Activated CD4-positive, alpha-beta T cell treated with anti-CD3 and anti-CD28 coated beads for 1 hour (primary cell): ENCODE measurements at places on chromosomes 11 and 22.

GRCh38 chr11:121456151-121456550 lies 3.4 kb upstream of the SORL1-AS1 start:
- DNase-seq: no peak

GRCh38 chr11:1928470-1928890 lies 9.0 kb downstream of the TNNT3 start:
- DNase-seq: no peak

- no peak for DNase-seq
Measured at GRCh38 chr22:21710156-21710555, 25.4 kb downstream of the YPEL1 start.

DNA sequence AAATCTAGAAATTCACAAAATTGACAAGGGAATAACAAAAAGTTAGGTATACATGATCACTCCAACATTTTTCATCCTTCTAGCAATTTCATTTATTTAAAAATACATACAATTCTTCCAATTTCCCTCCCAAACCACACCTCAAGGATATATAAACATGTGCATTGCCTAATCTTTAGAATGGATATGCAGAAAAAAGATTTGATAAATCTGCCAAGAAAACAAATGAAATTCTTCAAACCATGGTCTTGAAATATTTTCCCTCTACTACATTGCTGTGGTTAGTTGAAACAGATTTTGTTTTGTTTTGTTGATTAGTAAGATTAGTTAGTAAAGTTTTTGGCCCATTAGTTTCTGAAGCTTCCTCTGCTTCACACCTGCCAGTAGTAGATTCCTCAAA lies 703.3 kb upstream of the CCDC179 start:
- DNase-seq: no peak

DNA sequence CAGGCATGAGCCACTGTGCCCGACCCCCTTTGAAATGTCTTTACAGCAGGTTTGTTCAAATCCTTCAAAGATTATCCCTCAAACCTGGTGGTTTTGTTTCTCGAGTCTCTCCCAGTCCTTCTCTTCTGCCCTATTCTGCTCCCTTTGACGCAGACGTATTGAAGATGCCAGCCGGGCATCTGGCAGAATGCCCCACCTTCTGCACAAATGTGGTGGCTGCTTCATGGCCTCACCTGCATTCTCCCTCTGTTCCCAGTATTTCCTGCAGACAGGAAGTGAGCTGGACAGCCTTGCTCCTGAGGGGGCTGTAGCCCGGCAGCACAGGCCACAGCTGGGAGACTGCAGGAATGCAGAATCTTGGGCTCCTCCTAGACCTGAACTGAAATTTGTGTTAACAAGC lies 4.8 kb upstream of the NAP1L4 start:
- no peak for DNase-seq

DNA sequence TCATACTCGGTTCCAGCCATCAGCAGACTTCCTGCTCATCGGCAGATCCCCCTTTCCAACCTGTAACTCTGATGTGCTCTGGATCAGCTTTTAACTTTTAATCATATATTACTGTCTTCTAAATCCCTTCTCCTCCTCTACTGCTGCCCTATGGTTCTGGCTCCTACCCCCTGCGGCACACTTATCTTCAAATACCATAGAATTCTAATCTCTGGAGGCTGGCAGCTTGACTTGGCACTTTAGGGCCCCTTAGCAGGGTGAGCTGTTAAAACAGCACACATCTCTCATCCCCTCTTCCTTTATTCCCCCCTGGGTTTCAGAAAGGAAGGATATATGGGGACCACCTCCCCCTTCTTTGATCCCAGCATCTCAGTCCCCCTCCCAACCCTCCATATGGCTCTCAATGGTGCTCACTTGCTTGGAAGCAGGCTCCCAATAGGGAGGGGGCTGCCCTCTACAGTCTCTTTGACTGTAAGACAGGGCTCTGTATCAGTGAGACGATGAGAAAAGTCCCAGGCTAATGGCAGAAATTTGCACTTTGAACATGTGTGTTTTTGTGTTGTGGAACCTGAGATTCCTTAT lies 4.4 kb upstream of the CNTF start:
- no peak for DNase-seq

DNA sequence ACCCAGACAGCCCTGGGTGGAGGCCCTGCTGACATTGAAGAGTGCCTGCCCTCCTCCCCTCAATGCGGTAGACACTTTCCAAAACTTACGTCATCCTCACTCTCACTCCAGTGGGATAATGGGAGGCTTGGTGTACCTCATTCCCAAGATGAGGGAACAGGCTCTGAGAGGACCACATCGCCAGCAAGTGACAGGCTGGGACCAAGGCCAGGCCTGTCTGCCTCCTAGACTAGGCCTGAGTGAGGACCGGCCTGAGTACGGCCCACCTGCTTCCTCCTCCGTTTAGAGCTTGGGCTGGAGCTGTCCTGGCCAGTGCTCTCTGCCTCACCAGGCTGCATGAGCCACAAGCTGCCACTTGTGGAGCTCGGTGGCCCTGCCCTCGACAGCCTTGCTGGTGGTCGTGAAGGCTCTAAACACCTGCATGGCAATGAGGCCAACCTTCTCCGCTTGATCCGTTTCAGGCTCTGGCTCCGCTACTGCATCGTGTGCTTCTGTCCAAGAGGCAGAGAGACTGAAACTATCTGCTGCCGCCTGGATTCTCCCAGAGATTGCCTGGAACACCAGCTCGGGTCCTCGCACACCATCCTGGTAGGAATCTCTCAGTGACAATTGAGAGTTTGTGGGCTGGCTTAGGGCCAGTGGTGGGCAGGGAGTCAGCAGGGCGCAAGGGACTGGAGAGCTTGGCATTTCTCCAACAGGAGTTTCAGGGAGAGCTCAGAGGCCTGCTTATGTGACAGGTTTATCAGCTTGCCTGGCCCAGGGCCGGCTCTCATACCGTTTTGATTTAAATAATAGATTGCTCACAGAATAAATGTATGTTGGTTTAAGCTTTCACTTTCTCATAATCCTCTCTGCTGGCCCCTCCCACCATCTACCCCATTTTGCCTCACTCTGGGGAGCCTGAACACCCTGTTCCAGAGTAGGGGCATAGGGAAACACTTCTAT lies 9.4 kb downstream of the LRRC75B start:
- no peak for DNase-seq

DNA sequence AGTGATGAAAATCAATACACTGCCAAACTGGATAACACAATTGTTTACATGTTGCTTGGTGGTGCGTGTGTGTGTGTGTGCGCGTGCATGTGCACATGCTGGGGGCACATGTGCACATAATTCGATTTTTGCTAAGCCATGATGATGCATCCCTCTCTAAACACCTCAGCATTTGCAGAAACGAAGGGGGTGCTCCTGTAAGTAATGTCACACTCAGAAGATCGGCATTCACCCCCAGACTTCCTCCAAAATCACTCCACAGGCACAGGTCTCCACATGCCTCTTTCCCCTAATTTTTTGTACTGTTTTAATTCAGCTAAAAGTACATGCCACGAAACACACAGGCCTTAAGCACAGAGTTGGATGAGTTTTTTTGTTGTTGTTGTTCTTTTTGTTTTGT lies 341.5 kb downstream of the SHANK2 start:
- DNase-seq: no peak

DNA sequence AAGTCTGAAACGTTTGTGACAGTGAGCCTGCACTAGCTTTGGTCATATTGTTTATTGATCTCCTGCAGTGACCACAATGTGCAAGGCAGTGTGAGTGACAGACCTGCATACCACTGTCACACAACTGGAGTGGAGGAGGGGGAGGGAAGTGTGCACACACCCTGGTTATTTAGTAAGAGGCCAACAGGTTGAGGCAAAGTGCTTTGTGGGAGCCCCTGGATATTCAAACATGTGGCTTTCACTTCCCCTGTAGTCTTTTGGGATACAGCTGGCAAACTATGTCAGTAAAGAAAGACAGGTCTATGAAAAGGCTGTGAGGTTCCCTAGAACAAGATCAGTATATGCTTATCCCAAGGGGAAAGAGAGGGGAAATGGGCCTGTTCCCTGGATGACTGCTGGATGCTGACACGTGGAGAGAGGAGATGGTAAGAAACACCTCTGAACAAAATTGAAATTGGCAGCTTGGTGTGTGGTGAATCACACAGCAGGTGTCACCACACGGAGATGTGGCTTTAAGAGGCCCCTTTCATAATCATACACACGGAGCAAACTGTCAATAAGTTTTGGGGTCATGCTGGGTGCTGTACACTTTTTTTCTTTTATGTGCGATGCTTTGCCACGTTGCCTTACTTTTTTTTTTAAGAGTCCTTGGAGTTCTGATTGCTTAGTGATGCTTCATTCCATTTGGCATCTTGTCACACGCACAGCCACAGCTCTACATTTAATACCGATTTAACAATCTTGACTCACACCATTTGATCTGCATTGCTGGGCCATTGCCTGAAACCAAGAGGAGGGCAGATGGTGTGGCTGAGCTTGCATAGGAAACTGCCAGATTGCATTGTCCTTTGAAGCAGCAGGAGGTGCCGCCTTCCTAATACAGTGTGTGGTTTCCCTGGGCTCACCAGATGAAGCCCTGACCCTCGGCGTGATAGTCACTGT lies 11.3 kb downstream of the OSBP2 start:
- DNase-seq: no peak

GRCh38 chr11:114219559-114220349 lies 76.4 kb upstream of the NNMT start:
- no peak for DNase-seq

- DNase-seq: no peak
Measured at GRCh38 chr22:21942407-21943343, 10.0 kb downstream of the PPM1F start.

DNA sequence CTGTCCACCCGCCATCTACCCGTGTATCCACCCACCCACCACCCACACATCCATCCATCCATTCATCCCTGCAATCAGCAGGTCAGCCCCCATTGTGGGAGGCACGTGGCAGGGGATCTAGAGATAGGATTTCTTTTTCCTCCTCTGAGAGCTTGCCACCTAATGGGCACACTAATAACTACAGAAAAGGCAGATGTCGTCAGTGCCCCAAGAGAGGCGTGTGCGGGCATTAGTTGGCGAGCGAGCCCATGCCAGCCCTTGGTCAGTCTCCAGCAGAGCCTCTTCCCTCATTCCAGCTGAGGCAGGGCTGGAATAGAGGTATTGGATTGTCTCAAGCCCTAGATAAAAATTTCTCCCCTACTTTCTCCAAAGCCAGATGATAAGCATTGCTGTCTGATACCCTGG lies 9.7 kb downstream of the USP2 start:
- DNase-seq: no peak

DNA sequence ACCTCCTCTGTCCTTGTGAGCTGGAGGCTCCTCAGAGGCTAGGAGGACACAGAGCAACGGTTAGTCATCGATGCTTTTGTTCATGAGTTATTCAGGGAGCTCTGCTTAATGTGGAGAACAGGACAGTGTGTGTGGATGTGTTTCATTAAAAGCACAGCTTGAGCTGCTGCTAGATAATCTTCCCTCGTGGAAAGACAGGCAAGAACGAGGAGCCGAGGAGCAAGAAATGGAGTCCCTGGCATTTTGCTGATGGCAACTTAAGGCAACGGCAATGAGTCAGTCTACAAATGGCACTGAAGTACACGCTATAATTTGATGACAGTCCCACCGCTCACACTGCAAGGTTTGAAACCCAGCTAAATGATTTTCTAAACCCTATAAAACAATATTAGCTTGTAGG lies 106.2 kb downstream of the IGLL1 start:
- DNase-seq: no peak

GRCh38 chr22:45237065-45237990 lies 3.4 kb downstream of the KIAA0930 start:
- DNase-seq: no peak

DNA sequence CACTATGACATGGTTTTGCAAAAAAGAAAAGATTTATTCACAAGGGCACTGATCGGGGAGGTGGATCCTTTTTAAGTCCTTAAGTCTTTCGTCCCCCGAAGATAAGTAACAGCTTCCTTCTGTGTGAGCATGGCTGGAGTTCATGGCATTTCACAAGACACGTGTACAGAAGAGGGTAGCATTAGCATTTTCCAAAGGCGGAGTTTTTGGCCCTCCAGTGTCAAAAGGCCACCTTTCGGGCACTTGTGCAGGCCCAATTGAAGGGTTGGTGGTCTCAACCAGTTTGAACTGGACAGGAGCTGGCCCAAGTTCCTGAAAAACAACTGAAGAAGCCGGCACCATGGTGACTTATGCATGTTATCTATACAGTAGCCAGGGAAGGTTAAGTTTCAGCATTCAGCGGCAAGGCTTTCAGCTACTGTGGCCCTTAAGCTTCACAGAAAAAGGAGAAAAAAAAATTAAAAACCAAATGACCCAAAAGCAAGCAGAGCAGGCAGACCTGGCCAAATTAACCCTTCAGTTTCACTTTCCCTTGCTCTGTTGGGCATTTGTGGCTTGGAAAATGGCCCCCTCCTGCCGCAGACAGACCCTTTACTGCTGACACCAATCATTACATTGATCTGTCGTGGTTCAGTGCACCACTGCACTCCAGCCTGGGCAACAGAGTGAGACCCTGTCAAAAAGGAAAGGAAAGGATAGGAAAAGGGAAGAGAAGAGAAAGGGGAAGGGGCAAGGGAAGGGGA lies 18.7 kb downstream of the ZNF74 start:
- DNase-seq: no peak

GRCh38 chr11:8823174-8823742 lies 87.7 kb upstream of the AKIP1 start:
- no peak for DNase-seq

DNA sequence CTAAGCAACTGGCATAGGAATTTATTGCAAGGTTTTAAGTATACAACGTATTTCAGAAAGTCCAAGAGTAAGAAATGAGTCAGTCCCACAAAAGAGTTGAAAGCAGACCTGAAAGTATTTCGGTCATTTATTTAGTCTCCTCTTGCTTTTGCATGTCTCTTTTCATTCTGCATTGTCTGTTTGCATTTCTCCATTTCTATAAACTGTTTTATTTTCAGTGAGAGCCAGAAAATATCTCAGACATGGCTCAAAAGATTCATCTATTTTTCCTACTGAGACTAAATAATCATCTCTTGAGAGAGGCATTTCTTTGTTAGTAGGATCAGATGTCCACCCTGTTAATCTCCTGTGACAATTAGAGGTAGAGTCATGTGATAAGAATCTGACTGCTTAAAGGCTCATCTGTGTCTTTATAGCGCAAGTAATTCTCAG lies 219.1 kb upstream of the CCDC179 start:
- no peak for DNase-seq

- no peak for DNase-seq
Measured at GRCh38 chr22:31838917-31839316, 85.1 kb downstream of the DEPDC5 start.

- DNase-seq: no peak
Measured at GRCh38 chr22:47586038-47586437, 823.6 kb downstream of the TBC1D22A start.
